Astrocyte (in vitro differentiated cells and primary cell): ENCODE measurements at places on chromosomes 7 and 10. TPM values are rescaled to one million over a fixed set of nuclear protein-coding genes. Genes with fewer than 3 reads are reported as not detected.

- no peak for DNase-seq
These were observed 5.4 kb upstream of the ZMYND11 start for GRCh38 chr10:129810-130209.

The TRUB1 gene
- total RNA-seq = 23.0 and 25.3 TPM in 2 replicates

The FGFBP3 gene
- 1.9 and 3.3 TPM in 2 replicates for total RNA-seq

DNA sequence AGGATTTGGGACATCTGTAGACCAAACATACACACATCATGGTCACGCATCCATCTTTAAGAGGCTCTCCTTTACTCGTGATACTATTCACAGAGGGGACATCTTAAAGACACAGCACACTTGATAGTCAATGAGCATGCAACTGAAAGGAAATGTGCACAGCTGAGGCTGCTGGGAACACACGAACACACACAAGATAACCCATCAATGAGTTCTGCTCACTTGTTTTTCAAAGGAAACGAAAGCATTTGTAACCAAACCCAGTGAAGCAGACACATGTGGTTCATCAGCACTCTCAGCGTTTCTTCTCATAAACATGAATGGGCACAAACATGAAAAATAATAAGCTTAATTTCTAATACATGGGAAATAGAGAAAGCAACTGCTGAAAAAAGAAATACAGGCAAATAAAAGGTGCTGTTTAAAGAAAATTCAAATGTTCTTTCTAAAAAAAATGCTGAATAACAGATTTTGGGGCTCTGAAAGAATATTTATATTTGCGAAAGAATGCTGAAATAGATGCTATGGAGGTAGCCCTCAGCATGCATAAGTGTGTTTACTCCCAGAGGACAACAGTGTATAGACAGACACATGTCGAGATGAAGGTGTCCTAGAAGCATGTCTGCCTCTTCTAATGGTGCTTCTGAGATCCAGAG lies 59.7 kb upstream of the LAMB4 start:
- no peak for DNase-seq

- no peak for DNase-seq
These were observed 57.8 kb downstream of the EBLN1 start for GRCh38 chr10:22159979-22160378.

- no peak for DNase-seq
These were observed 19.4 kb downstream of the HIPK2 start for GRCh38 chr7:139758388-139758787.

The CFAP70 gene
- total RNA-seq = 1.2 and 1.3 TPM in 2 replicates

- DNase-seq = no peak
These were observed 218.8 kb downstream of the ZNF248 start for GRCh38 chr10:37638569-37638968.

The NDUFB8 gene
- 155 TPM in 2 replicates for total RNA-seq

DNA sequence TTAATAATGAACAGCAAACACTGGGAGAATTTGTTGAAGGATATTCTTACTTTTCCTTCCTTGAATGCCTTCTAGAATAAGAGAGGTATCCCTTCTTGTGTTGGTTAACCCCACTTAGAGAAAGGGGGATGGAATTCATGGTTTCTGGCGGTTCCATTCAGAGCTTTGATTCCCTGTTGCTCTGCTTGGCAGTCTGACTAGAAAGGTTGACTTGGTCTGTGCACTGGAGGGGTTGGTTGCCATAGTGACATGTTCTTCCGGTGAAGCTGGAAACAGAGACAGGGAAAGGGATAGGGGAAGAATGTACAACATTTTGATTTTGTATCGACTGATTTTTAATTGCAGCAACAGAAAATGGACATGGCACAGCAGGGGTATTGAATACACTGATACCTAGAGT lies 2.5 kb downstream of the TMEM178B start:
- DNase-seq = no peak
